ENCODE measurements at places on chromosomes 3 and 15.

- DNase-seq: no peak
Measured at GRCh38 chr15:73712107-73712506, 27.9 kb downstream of the CD276 start.

DNA sequence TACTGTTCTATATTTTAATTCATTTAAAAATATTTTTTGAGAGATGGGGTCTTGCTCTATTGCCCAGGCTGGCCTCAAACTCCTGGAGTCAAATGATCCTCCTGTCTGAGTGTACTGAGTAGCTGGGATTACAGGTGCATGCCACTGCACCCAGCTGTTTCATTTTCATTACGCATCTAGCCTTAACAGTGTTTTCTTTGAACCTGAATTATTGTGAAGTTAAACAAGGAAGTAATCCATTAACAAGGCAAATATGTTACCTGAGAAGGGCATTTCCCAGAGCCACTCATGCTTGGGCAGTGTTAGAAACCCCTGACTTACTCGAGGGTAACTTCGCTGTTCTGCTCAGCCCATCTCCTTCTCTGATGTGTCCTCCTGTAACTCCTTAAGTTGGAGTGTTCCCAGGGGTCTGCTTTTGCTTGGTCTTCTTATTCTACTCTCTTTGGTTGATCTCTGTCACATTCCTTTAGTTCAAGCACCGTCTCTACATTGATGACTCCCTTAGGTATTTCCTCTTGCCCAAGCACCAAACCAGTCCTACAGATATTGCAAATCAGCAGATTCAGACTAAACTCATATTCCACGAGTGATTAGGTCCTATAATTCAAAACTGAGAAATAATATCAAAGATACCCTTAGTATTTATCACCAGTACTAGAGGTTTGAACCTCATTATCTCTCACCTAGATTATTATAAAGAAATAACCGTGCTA lies 107.9 kb downstream of the STAC start:
- DNase-seq: no peak

DNA sequence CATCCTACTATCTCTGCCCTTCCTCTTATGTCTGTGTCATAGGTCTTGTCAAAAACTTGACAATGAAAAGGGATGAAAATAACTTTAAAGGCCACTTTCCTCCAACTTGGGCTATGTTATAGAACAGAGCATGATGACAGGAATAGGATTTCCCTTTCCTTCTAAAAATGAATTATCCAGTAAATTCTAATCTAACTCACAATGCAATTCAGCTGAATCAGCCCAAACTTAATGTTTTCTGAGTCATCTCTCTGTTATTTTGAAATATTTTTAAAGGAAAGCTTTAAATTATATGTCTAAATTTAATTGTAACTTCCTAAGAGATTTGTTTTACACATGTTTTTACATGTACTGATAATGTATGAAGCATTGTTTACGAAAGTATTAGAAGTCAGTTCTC lies 258.5 kb downstream of the BBX start:
- DNase-seq: no peak

DNA sequence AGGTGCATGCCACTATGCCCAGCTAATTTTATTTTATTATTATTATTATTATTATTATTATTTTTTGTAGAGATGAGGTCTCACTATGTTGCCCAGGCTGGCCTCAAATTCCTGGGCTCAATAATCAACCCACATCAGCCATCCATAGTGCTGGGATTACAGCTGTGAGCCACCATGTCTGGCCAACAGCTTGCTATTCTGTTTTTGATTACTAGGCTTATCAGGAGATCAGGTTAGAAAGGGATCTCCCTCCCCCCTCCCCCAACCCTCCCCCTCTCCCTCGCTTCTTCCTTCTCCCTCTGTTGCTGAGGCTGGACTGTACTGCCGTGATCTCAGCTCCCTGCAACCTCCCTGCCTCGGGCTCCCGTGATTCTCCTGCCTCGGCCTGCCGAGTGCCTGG lies 8.6 kb downstream of the CLN6 start:
- no peak for DNase-seq

DNA sequence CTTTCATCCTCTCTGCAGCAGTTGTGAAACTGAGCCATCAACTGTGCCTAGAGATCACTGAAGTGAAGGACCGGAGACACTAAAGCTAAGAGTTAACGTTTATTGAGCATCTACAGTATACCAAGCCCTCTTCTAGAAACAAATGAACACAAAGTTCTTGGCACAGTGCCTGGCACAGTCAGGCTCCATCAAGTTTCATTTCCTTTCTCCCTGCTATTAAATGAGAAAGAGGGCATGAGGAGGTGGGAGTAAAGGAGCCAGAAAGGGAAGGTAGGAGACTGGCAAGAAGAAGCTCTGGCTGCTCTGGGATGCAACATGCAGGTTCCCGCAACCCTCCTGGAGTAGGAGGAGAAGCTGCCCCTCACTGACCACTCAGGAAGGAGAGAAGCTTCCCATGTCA lies 30.6 kb downstream of the CYP19A1 start:
- DNase-seq: no peak

DNA sequence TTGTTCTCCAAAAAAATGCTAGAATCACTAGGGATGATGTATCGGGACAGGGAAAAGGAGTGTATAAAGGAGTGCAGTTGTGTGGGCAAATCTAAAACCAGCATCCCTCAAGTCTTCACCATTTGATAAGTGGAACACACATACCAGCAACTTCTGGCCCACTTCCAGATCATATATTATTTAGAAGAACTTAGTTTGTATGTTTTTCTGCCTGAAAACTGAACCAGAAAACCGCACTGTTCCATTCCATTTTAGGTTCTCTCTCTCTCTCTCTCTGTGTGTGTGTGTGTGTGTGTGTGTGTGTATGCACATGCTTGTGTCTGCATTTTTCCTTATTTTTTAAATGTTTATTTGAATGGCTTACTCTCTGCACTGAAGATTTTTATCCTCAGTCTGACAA lies 93.5 kb downstream of the SERPINI1 start:
- DNase-seq: no peak

DNA sequence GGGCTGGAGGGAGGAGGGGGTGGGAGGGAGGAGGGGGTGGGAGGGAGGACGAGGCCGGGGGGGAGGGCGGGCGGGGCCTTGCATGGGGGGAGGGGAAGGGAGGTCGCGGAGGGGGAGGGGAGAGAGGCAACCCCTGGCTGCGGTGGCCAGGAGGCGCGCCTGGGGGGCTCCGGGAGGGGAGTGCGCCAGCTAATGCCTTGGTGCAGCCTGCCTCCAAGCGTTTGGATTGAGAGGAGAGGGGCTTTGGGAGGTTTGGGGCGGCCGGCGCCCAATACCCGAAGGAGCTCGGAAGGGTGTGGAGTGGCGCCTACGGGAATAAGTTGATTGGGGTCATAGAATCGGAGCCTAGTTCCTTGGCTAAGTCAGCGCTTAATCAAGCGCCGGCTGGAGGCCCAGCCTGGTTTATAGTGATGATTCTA lies 557 bp downstream of the TFG start:
- no peak for DNase-seq

- DNase-seq: no peak
Measured at GRCh38 chr15:79172801-79173460, 82.4 kb upstream of the RASGRF1 start.

- DNase-seq: no peak
Measured at GRCh38 chr3:39133822-39134221, 19.6 kb downstream of the CSRNP1 start.

DNA sequence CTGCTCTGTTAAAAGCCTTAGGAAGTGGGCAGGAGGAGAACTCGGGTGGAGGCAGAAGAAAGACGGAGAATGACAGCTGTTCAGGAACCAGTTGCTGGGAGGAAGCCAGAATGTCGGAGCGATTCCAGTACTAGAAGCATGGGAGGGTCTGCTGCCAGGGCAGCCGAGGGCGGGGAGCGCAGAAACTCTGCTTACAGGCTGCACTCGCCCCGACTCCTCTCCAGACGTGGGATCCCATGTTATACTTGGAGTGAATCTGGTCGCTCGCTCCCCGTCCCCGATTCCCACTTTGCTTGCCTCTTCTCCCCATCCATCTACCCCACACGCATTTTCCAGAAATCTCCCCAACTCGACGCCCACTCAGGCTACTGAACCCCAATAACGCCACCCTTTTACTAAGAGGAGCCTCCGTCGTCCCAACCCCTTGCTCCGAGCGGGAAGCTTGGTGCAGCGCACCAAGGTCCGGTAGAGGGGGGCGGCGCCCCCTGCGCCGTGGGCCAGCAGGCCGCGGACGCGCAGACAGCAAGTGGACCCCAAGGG lies 665 bp downstream of the GATM start:
- DNase-seq: no peak

- DNase-seq: peak; percentile 79
Measured at GRCh38 chr3:158918008-158918407, 116.2 kb downstream of the MFSD1 start.
